ENCODE measurements at places on chromosomes 5 and 9. TPM values are rescaled to one million over a fixed set of nuclear protein-coding genes. Genes with fewer than 3 reads are reported as not detected.

DNA sequence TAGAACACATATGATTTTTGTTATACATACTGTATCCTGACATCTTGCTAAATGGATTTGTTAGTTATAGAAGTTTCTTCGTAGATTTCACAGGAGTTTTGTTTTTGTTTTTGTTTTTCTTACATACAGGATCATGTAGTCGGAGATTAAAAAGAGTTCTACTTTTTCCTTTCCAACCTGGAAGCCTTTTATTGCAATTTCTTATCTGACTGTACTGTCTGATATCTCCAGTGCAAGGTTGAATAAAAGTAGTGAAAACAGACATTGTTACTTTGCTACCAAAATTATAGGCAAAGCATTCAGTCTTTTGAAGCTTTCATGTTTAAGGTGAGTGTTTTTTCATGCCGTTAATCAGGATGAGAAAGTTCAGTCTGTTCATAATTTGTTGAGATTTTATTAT is 117.4 kb upstream of the PRSS3 start:
- DNase-seq: no peak

- DNase-seq: no peak
Observed at GRCh38 chr9:95028853-95029219, 288.7 kb downstream of the FANCC start.

DNA sequence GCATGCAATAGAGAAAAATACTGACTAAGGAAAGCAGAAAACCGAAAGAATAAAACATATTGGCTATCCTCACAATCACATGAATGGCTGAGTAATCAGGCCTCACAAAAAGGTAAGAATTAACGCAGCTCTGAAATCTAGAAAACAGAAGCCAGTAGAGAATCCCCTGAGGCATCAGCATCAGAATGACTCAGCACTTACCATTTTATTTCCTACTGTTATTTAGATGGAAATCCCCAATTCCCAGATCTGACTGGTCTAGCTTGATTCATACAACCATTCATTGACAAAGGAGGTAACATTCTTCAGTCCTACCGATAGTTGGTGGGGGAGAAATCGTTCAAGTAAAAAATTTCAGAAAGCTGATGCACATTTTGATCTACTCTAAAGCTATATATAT is 1408.4 kb upstream of the WWC1 start:
- no peak for DNase-seq

GRCh38 chr9:137253717-137254623 is 1.2 kb upstream of the NELFB start:
- no peak for DNase-seq

GRCh38 chr5:27524515-27524914 is 486.1 kb upstream of the CDH9 start:
- no peak for DNase-seq

DNA sequence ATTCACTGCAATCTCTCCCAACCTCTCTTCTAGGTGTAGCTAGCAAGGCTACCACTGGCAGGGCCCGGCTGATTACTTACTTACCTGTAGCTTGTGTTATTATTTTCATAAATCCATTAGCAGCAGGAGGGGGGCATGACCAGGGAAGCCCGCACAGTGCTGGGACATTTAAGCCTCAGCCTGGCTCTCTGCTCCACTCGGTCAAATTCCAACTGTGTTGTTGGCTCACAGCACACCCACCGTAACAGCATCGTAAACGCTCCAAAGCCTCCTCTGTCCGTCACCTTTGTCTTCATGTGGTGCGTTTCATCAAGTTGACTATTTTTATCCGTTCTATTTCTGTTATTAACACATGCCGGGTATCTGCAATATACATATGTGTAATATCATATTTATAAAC is 264.7 kb downstream of the NSG2 start:
- no peak for DNase-seq

DNA sequence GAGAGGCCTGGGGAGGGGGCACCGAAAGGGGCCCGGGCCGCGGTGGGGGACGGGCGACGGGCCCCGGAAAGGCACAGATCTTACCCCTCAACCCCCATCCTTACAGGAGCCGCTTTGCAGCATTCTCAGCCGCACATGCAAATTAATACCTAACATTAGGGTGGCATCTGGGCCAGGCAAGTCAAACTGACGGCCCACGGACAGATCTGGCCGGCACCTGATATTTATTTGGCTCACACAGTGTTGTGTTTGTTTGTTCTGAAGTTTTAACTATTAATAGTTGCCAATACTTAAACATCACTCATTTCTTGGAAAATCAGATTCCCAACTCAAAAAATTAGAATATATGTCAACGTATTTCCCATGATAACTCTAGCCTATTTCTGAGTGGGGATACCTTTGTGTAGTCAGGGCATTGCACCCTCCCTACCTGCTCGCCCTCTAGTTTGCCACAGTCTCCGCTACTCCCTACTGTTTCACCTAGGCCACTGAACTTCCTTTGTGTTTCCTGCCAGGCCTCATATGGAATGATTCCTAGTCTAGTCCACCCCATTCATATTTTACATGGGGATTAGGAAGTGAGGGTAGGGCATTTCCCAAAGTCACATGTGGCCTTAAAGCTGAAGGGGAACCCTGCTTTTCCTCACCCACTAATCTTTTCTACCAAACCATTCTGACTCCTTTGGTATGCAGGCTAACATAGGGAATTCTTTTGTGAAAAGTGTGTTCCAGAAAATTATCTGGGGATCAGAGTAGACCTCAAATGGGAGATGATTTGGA is 71.9 kb upstream of the LARP1 start:
- DNase-seq: no peak

DNA sequence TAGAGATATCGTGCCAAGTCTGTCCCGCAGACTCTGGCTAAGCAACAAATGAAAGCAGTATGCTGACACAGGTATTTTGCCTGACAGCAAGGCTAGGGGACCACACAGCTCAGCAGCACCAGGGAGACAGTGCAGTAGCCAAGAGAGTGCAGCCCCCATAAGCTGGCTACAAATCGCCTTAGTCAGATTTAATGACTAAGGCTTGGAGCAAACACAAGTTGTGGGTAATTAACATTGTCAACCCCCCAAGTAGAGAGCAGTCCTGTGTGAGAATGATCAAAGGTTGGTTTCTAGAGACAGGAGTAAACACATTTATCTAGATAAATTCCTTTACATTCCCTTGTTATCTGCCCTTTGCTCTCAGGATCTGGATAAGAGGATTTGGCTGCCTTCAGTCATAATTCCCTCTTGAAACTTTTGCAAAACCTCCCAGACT is 1434.5 kb upstream of the CDH6 start:
- DNase-seq: no peak

DNA sequence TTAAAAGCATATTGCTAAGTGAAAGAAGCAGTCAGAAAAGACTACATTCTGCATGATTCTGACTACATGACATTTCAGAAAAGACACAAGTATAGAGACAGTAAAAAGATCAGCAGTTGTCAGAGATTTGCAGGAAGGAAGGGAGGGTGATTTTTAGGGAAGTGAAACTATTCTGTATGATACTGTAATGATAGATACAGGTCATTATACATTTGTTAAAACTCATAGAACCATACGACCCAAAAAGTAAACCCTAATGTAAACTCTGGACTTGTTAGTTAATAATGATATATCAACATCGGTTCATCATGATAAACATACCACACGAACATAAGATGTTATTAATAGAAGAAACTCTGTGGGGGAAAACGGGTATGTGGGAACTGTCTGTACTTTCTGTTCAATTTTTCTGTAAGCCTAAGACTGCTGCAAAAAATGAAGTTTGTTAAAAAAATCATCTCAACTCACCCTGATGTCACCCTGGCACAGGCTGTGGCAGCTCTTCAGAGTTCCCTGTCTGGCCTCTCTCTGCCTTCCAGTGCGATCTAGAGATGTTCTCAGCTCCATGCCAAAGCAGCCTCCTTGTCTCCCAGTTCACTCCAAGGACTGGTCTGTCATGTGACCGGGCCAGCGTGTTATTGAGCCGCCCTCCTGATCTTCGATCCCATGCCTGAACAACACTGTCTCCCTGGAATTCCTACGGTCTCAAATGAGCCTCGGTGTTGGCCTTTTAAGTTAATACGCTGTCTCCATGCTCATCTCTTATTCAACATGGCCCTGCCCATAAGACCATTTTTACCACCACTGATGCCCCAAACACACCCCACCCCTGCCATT is 35.4 kb downstream of the PRLR start:
- no peak for DNase-seq

GRCh38 chr9:15272377-15272928 is 34.6 kb downstream of the TTC39B start:
- DNase-seq: no peak

DNA sequence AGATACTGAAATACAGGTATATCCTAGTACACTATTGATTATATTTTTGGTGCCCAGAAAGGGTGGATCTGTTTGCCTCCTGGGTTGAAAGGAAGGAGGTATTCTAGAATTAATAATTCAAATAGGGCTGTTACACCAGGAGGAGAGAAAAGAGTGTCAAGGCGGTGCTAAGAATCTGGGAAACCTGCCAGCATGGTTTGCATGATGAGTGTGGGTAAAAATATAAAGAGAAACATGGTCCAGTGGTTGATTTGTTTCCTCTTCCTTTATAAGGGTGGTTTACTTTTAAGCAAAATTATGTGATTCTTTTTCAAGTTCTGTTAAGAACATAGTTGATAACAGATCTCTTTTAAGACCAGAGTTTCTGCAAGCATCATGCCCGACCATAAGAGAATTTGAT is 69.4 kb upstream of the NFIB start:
- peak; percentile 64 for DNase-seq

DNA sequence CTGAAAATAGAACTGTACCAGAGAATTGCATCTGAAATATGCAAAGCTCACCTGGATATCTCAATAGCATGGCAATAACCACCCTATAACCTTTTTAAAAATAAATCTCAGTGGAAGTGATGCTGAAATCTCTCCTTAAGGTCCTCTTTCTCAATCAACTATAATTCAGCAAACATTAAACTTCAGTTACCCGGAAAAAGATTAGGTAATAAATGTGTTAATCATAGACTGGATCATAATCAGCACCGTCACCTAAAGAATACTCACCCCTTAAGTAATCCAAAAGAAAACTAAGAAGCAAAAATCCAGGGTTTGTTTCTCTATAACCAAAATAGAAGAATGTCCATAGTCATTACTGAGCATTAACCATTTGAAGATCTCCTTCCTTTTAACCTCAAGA is 44.3 kb upstream of the DENND4C start:
- DNase-seq: no peak

DNA sequence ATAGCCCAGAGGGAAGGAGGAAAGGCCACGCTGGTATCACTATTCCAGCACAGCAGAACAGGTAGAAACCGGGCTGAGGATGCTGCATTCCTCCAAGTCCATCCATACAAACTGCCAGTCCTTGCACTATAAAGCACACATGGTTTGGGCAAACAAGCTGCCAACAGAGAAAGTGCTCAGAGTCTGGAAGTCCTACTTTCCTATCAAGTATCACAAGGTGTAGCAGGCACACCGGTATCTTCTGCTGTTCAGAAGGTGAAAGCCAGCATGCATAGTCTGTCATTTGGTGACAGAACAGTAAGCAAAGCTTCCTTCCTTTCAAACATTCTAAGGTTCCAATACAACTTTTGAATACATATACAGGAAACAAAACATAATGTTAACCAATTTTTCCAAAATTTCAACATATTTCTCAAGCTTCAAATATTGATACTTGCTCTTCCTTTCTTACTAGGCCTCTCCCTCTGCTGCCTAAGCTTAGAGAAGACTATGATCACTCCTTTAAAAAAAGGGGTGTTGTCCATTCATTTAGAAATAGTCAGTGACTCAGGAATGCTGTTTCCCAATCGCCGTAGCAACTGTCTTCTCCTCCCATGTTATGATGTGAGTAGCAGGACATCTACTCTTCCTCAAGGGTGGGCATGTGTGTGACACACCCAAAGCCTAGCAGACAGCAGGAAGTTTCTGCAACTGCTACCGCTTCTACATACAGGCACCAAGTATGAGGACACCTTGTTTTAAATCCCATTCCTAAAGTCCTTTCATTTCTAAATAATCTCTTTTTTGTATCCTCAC is 14.7 kb downstream of the DIAPH1 start:
- DNase-seq: peak; percentile 45

DNA sequence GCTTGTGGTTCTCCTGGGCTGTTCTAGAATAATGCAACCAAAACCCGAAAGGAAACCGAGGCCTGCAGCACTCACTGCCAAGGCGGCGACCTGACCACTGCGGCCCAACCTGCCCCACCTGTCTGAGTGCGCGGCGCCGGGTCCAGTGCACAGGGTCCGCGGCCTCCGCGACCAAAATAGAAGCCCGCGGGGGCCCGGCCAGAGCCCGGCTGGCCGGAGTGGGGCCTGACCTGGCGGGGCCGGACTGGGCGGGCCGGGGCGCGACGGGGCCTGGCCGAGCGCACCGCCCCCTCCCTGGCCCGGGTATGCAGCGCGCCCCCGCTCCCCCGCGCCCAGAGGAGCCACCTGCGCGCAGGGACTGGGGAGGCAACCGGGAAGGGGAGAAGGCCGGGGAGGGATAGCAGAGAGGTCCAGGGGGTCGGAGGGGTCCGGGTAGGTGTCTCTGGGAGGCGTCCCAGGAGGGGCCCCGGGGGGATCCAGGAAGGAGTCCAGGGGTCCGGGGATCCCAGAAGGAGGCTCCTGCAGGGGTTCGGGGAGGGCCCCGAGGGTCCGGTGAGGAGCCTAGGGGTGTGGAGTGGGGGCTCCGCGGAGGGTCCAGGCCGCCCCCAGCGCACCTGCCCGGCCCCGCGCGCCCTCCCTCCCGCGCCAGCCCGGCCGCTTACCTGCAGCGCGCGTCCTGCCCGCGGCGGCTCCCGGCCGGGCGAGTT is 503 bp downstream of the SEMA4D start:
- no peak for DNase-seq

- DNase-seq: no peak
Observed at GRCh38 chr5:163453705-163454104, 6.2 kb downstream of the NUDCD2 start.

DNA sequence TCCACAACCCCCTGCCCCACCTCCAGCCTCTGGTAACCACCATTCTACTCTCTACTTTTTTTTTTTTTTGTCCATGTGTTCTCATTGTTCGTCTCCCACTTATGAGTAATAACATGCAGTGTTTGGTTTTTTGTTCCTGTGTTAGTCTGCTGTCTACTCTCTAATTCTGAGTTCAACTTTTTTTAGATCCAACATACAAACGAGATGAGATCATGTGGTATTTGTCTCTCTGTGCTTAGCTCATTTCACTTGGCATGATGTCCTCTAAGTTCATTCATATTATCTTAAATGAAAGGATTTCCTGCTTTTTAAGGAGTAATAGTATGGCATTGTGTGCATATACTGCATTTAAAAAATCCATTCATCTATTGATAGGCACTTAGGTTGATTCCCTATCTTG is 130.9 kb downstream of the NMUR2 start:
- DNase-seq: no peak

The PCSK1 gene
- total RNA-seq: 8.7 TPM

The OTULINL gene
- total RNA-seq: 0.42 TPM

The TAF11L10 gene
- total RNA-seq: not detected

The GABRB2 gene
- total RNA-seq: not detected

The SWI5 gene
- 21.2 TPM for total RNA-seq

The ARHGEF39 gene
- 6.5 TPM for total RNA-seq

The URM1 gene
- total RNA-seq: 100 TPM

The OR1B1 gene
- not detected for total RNA-seq

The IL9 gene
- not detected for total RNA-seq

The SUSD3 gene
- not detected for total RNA-seq

The LCN9 gene
- total RNA-seq: not detected

All from endothelial cell of umbilical vein (primary cell).